Progenitor cell of endocrine pancreas (in vitro differentiated cells): ENCODE measurements at places on chromosomes 1 and 21. TPM values are rescaled to one million over a fixed set of nuclear protein-coding genes. Genes with fewer than 3 reads are reported as not detected.

- no peak overlapping the region for H3K4me3 ChIP-seq
- no peaks in the 10 kb centered on the region for H3K27me3 ChIP-seq
- DNase-seq, result no peak
Measured at GRCh38 chr1:238710697-238711096, 675.7 kb upstream of the CHRM3 start.

DNA sequence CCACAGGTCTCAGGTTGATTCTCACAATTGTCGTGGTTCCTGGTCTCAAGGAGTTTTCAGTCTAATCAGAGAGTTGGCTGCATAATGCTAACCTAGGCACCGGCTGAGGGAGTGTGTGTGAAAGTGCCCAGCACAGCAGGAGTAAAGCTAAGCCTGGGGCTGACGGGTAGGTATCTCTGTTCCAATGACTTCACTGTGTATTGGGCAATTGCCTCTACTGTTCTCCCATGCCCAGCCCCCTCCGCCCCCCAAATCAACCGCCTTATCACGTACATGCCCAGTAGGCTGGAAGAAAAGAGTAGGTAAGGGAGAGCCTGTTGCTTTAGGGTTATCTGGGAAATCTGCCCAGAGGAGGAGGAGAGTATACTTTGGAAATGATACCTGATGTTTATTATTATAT lies 54.7 kb downstream of the MRPS6 start:
- peaks cover 16% of the 10 kb centered on the region for H3K36me3 ChIP-seq
- H3K27ac ChIP-seq, result no peak overlapping the region
- peaks cover 26% of the 10 kb centered on the region for H3K4me1 ChIP-seq

DNA sequence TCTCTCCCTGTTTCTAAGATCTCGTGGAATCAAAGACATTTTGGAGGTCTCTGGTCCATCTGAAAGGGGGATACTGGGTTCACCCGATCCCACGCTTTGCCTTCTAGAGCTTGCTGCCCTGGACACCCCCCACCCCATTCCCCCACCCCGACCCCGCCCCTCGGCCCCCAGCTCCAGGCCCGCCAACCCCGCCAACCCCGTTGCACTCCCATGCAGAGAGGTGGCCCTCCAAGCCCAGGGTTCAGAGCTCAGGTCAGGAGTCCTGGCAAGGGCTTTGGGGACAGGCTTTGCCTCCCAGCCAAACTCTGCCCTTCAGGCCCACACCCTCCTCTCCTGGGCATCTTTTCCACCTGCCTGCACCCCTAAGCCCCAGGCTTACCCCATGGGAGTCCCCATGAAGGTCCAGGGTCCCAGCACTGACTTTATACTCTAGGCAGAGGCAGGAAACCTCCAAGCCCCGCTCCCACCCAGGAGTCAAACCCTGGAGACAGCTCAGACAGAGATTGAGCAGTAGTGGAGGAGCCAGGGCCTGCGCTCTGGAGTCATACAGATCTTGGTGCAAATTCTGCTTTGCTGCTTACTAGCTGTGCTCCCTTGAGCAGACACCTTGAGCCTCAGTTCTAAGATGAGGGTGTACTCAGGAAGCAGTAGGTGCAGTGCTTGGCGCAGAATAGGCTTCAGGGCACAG lies 155.9 kb downstream of the FOXD2 start:
- peaks cover 46% of the 10 kb centered on the region for H3K27me3 ChIP-seq
- H3K27ac ChIP-seq, result no peak overlapping the region

GRCh38 chr1:3231826-3232225 lies 162.8 kb downstream of the PRDM16 start:
- H3K4me1 ChIP-seq, result peaks cover 31% of the 10 kb centered on the region
- H3K36me3 ChIP-seq, result peaks cover 1% of the 10 kb centered on the region
- DNase-seq, result no peak

DNA sequence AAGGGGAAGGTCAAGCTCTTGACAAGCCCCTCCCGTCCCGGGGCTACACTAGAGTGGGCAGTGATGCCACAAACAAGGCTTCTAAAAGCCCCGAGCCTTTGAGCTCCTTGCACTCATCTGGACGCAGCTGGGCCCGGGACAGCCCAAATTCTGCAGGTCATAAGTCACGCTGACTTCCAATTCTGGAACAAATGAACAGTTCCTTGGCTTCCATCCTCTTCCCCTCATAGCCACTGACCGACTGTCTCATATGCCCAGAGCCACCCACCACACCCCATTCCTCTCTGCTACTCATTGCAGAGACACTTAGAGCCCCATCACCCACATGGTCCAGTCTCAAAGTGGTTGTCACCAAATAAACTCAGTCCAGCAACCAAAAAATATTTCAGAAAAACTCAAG lies 32.8 kb upstream of the PRELP start:
- peaks cover 49% of the 10 kb centered on the region for H3K27me3 ChIP-seq
- no peak for DNase-seq
- no peak overlapping the region for H3K27ac ChIP-seq
- no peaks in the 10 kb centered on the region for H3K36me3 ChIP-seq
- H3K4me1 ChIP-seq, result no peaks in the 10 kb centered on the region

DNA sequence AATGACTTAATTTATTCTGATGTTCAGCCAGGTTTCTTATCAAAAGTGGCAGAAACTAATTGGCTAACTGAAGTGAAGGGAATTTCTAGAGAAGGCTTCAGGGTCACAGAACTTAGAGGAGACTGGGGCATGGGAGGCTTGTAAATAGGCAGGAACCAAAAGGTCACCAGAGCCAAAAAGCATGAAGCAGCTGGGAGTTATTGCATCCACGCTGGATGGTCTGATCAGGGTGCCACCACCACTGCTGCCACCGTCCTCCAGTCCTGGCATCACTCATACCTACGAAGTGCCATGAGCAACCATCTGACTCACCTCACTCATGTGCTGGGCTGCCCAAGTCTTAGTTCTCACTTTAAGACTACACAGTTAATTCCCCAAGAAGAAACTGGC lies 82.5 kb upstream of the DPH5 start:
- no peaks in the 10 kb centered on the region for H3K36me3 ChIP-seq
- DNase-seq, result no peak

DNA sequence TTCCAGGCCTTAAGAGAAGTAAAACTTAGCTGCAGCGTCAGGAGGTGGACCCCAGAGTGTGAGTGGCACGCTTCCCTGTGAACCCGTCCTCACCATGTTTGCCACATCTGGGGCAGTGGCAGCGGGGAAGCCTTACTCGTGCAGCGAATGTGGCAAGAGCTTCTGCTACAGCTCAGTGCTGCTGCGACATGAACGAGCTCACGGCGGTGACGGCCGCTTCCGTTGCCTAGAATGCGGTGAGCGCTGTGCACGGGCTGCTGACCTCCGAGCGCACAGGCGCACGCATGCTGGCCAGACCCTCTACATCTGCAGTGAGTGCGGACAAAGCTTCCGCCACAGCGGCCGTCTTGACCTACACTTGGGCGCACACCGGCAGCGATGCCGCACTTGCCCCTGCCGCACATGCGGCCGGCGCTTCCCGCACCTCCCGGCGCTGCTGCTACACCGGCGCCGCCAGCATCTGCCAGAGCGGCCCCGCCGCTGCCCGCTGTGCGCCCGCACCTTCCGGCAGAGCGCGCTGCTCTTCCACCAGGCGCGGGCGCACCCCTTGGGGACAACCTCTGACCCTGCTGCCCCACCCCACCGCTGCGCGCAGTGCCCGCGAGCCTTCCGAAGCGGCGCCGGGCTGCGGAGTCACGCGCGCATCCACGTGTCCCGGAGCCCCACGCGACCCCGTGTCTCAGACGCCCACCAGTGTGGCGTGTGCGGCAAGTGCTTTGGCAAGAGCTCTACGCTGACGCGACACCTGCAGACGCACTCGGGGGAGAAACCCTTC lies 9.3 kb downstream of the ZNF672 start:
- H3K4me1 ChIP-seq, result peaks cover 1% of the 10 kb centered on the region
- H3K4me3 ChIP-seq, result no peak overlapping the region
- peaks cover 13% of the 10 kb centered on the region for H3K36me3 ChIP-seq
- no peak overlapping the region for H3K27ac ChIP-seq

- no peaks in the 10 kb centered on the region for H3K36me3 ChIP-seq
- no peak overlapping the region for H3K4me3 ChIP-seq
- H3K27ac ChIP-seq, result no peak overlapping the region
- peaks cover 3% of the 10 kb centered on the region for H3K4me1 ChIP-seq
Measured at GRCh38 chr1:5720484-5720883, 271.7 kb downstream of the NPHP4 start.

DNA sequence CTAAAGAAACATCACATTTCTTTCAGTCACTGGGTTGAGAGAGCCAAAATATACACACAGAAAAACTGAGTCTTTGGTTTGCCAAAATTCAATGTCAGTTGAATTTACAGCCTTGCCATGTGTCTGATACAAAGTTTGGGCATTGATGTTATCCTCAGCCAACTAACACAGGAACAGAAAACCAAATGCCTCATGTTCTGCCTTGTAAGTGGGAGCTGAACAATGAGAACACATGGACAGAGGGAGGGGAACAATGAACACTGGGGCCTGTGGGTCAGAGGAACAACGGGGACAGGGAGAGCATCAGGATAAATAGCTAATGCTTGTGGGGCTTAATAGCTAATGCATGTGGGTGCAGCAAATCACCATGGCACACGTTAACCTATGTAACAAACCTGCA lies 39.6 kb upstream of the C21orf91 start:
- H3K4me3 ChIP-seq, result no peak overlapping the region
- peaks cover 3% of the 10 kb centered on the region for H3K4me1 ChIP-seq
- no peak for DNase-seq
- no peaks in the 10 kb centered on the region for H3K36me3 ChIP-seq

KCNH1 gene
- 0.22 and 0.38 TPM in 2 replicates for total RNA-seq
